ENCODE measurements at places on chromosomes 11 and 22.
A peak's percentile ranks its signal among the peaks of the same experiment; 100 is the strongest.

DNA sequence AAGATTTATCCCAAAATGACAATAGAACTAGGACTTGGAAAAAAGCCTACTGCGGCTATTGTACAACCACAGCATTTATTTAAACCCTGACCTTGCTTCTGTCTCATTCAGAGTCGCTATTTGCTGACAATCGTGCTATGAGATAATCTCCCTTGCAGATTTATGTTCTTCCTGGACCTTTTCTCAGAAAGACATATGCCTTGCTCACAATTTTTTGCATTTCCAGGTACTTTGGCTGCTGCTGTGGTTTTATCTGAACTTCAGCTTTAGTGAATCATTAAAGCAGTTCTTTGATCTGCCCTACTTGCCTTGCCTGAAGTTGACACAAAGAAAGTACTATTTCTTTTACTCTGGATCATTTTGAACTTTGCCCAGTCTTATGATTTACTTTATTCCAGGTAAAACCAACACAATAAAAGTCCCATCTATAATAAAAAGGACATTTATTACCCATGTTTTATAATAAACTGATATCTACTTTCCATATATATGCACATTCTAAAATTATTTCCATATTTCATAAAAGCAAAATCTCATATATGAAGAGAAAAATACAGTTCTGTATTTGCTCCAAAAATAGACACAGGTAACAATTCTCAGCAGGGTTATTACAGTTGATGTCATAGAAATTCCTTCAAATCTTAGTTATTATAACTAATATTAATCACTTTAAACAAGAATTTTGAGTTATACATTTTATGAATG lies 63.4 kb upstream of the CARD18 start:
- no peak for DNase-seq

GRCh38 chr11:34604145-34604544 lies 16.7 kb upstream of the EHF start:
- DNase-seq, result no peak

DNA sequence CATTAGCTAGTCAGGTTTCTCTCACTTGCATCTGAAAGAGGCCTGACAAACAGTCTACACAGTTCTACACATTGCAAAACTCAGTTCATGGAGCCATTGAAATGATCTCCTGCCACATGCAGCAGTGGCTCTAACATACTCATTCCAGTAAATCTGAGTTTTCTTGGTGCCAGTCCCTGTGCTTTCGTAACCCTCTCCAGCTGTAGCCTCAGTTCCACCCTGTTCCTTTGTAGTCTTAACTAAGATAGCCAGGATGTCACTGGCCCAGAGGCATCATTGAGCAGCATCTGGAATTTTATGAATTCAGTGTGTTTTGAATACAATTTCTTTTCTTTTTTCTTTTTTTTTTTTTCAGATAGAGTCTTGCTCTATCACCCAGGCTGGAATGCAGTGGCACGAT lies 37.4 kb upstream of the ZBED5 start:
- no peak for DNase-seq

- DNase-seq, result no peak
Observed at GRCh38 chr11:19646308-19646707, 66.3 kb upstream of the NAV2 start.

DNA sequence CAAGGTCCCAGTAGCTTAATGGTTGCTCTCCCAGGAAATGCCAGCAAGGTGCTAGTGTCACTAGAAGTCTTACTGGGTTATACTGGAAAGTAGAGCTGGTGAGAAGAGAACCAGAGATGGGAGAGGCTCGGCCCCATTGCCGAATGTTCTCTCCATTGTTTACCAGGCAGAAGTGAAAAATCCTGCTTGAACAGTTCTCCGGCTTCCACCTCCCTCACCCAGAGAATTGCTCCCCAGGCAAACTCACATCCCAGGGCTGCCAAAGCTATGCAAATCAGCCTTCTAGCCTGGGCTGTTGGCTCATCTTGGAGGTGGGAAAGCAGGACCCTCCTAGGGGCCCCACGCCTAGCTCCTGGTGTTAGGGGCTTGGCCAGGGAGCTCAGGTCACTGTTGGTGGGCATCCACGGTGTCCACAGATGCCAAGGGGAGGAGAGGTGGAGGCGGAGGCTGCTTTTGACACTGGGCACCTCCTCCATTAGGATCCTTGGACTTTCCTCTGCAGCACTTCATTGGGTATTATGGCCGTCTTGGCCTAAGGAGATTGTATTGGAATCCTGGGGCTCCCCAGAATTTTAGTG lies 20.1 kb downstream of the POU2F3 start:
- DNase-seq, result no peak

GRCh38 chr11:84142411-84142810 lies 856.2 kb upstream of the CCDC90B start:
- DNase-seq, result no peak

GRCh38 chr22:43826142-43827002 lies 14.3 kb upstream of the EFCAB6 start:
- DNase-seq, result no peak

DNA sequence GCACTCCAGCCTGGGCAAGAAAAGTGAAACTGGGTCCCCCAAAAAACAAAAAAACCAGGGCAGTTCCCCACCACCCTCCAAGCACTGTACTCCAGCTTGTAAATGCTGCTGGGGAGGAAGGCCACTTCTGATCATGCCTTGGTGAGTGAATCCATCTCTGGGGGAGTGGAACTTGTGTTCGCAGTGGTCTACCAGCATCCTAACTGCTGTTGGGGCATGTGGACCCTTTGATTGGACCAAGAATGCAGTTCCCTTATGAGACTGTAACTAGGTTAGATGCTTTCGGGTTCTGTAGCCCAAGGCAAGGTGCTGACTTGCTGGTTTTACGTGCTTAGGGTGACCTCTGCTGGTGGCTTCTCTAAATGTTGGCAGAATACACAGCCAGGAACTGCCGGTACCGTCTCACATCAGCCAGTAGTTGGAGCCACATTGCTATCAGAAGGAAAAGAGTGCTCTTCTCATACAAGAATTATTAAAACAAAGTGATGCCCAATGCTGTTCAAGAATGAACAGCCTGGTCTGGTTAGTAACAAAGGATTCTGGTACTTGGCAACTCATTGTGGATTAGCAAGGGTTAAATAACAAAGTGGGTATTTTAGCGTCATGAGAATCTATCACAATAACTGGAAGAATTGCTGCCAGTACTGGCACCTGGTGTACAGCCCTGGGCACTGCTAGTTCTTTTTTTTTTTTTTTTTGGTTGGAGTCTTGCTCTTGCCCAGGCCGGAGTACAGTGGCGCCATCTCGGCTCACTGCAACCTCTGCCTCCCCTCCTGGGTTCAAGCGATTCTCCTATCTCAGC lies 13.0 kb downstream of the EIF1AD start:
- peak; percentile 74 for DNase-seq

GRCh38 chr11:95443386-95443785 lies 212.4 kb upstream of the SESN3 start:
- DNase-seq, result no peak

DNA sequence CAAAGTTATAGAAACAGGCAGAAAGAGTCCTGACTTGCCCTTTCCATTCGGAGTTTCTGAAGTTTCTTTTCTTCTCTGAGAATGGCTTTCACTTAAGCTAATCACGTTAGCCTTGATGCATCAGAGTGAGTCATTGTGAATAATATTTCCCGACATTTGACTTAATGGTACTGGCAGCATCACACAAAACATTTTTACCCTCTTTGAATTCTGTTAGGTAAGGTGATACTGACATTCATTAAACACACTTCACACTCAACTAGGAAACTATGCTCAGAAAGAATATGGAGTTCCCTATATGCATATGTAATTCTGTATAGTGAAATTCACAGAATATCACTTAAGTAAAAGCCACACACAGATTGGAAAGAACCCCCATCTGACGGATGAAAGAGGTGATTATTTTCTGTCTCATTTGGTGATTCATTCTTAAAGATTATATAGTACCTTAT lies 120.8 kb upstream of the ARHGAP20 start:
- DNase-seq, result no peak

DNA sequence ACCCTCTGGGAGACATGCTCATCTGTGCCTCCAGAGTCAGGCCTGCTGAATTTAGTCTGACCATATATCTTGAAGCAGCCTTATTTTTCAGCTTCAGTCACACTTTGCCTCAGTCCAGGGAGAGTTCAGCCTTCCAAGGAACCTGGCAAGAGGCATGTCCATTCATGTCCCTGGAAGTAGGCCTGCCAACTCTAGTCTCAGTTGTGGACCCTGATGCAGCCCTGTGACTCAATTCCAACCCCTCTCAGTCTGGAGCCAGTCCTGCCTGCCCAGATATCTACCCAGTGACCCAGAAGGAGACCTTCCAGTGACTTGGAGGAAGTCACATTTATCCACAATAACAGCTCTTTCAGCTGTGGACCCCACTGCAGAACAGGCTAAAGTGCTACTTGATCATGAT lies 566.6 kb downstream of the TMEM135 start:
- no peak for DNase-seq

GRCh38 chr11:47518212-47518964 lies 34.5 kb downstream of the CELF1 start:
- no peak for DNase-seq

DNA sequence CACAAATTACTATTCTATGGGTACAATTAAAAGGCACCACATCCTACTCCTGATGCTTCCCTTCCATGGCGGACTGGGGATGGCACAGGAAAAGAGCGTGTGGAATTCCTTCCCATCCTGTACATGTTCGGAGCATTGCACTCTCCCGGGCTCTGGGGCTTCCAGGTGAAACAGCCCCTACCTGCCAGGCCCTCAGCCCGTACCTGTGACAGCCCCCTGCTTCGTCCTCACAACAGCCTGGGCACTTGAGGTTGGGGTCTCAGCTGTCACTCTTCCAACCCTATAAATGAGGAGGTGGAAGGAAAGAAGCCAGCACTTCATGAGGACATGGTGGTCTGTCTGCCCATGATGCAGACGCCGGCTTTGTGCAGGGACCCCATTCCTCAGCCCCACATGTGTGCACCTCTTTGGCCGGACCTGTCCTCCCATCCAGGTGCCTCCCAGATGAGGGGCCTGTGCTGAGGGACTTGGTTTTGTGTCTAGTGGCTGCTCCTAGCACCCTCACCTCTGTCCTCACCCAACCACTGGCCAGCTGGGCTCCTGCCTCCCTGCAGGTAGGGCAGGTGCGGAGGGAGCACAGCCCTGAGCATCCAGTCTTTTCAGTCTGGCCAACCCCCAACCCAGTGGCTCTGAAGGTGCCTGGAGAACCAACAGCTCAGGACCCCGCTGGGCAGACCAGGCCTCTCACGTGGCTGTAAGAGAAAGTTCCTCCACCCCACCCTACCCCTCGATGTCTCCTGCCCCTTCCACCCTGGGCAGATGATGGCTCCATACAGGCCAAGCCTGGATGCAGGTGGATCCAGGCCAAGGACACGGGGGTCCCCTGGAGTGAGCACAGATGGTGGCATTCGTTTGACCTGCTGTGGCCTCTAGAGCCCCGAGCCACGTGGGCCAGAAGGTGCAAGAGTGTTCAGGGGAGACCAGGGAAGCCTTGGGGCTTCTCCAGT lies 23.4 kb upstream of the WNT7B start:
- DNase-seq, result no peak

DNA sequence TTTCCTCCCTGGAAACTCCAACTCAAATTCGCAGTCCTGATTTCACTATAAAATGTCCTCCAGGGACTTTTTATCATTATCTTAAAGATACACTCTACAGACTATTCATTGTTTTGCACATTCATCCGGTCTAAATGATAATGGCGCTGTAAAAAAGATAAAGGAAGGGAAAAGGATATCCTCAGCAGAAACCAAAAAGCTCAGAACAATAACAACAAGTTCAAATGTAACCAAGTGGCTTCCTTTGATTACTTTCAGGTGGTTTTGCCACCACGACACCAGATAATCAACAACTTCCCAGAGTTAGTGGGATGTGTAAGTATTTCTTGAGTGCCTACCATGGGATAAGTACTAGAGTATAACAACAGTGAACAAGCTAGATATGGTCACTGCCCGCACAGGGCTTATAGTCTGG lies 26.3 kb downstream of the PRCP start:
- DNase-seq, result no peak

- DNase-seq, result peak; percentile 48
Observed at GRCh38 chr22:50529897-50530579, at the start of gene TYMP. Gene TYMP, minus strand, starts transcription at chr22:50530012. Its CDS starts 303 bp downstream, at chr22:50529709.

DNA sequence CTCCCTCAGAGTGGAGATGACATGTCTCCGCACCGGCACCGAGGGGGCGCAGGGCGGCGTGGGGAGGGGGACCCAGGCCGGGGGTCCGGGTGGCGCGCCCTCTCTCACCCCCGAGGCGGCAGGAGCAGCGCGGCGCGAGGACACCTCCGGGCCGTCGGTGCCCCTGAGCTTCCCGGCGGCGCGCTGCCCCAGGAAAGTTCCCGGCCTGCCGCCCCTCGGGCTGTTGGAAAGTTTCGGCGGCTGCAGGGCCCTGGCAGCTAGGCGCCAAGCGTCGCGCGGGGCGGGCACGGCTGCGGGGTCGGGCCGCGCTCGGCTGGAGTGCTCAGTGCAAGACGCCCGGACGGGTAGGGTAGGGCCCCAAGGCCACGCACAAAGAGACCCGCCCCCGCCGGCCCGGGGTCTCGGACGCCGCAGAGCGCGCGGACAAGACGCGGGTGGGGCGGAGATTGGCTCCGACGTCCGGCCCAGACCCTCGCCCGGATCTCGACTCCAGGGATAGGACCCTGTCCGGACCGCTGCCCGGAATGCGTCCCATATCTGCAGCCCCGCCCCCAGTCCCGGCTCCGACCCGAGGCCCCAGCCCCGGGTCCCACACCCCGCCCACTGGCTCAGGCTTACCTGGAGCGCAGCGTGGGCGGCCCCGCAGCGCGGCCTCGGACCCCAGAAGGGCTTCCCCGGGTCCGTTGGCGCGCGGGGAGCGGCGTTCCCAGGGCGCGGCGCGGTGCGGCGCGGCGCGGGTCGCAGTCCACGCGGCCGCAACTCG lies 471 bp downstream of the ARVCF start:
- no peak for DNase-seq

- DNase-seq, result no peak
Observed at GRCh38 chr22:22872722-22873708, 14.6 kb upstream of the IGLL5 start.

DNA sequence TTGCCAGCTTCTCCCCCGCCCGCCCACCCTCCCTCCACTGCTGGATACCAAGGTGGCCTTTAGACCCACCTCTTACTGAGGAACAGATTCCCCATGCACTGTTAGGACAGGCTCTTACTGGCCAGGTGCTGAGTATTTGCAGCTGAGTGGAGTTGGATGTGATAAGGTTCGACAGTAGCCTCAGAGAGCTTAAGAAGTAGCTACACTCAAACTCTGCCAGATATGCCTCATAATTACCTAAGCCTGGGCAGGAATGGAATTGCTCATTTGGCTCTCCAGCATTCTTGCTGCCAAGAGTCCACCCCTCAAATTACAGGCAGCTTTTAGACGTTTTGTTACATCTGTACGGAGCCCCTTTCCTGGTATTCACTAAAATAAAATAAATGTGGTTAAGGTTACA lies 9.6 kb downstream of the FAM181B start:
- no peak for DNase-seq

GRCh38 chr11:33956611-33957010 lies 64.7 kb upstream of the LMO2 start:
- DNase-seq, result no peak
